Activated T-helper 17 cell treated with anti-CD3 and anti-CD28 coated beads, Interleukin-2, amount 50 U/mL, for 72 hours (primary cell): ENCODE measurements at places on chromosomes 3 and 15.

GRCh38 chr15:87369269-87369668 is 887.3 kb downstream of the NTRK3 start:
- ATAC-seq = no peak

GRCh38 chr15:31013863-31014607 is 22.6 kb upstream of the MTMR10 start:
- ATAC-seq = no peak

GRCh38 chr3:77190374-77190773 is 150.5 kb downstream of the ROBO2 start:
- no peak for ATAC-seq

DNA sequence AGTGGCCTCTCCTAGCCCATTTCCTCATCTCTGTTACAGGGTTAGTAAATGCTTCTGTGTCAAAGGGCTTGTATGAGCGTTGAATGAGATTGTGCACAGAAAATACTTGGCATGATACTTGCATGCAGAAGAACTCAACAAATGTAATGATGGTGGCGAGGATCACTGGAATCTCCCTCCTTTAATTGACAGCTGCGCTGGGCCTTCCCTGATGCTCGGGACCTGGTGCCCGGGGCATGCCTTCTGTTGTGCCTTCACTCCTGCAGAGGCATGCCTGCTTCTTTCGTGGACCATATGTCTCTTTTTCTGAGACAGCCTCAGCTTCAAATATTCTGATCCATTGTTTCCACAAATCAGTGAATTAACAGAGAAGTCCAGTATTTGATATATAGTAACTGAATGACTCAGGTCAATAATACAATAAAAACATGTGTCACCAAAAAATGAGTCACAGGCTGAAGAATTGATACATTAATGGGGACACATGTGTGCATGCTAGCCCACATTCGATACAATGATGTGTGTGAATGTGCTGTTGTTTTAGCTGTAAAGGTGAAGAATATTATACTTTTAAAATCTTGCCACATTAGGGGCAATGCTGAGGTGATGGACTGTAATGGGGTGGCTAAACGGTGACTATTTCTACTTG is 243.3 kb upstream of the TBL1XR1 start:
- ATAC-seq = no peak

GRCh38 chr3:20051123-20051806 is 11.0 kb downstream of the KAT2B start:
- no peak for ATAC-seq

DNA sequence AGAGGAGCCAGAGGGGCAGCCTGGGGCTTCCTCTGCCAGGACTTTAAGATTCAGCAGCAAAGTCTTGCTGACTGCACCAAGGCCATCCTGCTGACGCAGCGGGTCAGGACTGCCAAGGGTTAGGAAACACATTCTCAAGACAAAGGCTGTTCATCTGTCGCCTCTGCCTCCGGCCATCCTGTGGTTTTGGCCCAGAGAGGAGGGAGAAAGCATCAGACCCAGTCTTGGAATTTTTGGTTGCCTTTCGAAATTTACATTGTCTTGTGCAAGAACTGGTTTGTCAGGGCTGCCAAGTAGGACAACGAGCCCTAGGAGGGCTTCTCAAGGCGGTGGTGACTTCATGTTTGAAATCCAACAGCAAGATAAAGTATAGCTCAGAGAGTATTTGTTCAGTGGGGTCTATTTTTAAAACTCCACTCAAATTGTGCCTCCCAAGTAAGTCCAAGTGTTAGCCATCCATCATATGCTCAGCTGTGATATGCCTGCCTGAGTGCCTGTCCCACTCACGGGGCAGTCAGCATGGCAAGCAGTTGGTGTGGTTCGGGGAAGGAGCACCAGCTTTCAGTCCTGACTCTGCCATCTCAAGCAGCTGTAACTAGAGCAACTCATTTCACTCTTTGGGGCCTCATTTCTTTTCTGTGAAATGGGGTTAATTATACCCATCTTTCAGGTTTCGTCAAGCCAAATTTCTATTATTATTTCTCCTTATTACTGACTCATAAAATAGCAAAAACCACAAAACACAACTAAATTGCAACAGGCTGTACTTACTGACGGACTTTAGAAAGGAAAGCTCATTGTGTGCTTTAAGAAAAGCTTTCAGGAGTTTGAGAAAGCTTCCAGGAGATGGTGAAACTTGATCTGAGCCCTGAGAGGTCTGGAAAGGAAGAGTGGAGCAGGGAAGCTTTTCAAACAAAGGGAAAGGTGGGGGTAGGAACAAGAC is 42.4 kb upstream of the RHO start:
- ATAC-seq = no peak

DNA sequence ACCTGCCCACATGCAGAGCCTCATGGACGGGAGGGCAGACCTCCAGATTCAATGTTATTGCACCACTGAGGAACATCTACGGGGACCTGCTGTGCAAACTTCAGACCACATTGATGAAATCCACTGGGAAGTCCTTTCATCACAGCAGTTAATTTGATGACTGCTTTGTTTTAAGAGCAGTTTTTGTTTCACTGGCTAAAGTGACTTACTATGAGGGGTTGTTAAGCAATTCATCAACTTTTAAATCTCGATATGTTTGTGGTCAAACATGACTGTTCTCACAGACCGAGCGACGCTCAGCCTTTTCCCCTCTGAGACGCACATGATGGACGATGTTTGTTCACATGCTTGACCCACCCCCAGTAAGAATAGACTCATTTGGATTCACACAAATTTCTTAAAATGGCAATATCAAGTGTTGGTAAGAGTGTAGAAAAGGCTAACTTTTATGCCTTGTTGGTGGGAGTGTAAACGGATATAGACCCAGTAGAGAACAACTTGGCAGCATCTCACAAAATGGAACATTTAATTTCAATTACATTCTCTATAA is 35.9 kb upstream of the IREB2 start:
- no peak for ATAC-seq

DNA sequence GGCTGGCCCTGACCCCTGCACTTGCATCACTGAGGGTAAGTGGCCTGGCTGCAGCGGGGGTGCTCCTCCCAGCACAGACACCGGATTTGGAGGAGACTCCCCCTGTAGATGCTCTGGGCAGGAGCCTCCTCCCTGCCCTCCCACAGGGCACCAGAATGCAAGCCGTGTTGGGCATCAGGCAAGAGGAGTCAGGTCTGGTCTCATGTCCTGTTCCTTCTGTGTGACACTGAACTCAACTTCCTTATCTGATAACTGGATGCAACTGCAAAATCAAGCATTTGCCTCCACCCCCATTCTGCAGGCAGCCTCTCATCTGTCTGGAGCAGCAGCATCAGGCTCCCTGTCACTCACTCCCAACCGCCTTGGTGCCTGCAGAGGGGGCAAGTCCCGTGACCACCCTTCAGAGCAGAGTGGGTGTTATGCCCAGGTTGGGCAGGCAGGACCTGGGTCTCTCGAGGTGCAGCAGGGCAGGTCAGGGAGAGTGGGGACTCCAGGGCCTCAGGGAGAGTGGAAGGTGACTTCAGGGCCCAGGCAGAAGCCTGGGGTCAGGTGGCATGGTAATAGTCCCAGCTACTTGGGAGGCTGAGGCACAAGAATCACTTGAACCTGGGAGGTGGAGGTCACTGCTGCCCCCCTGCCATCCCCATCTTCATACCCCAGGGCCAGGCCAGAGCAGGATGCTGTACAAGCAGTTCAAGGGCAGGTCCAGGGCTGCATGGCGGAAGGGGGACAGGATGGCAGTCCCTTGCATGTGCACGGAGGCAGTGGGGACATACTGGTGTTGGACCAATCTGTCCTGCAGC is 10.5 kb upstream of the RPL29 start:
- ATAC-seq = no peak

- no peak for ATAC-seq
These were observed 245.4 kb downstream of the LRRN1 start for GRCh38 chr3:4044619-4045018.

GRCh38 chr3:11698326-11699082 is 54.8 kb upstream of the VGLL4 start:
- no peak for ATAC-seq

DNA sequence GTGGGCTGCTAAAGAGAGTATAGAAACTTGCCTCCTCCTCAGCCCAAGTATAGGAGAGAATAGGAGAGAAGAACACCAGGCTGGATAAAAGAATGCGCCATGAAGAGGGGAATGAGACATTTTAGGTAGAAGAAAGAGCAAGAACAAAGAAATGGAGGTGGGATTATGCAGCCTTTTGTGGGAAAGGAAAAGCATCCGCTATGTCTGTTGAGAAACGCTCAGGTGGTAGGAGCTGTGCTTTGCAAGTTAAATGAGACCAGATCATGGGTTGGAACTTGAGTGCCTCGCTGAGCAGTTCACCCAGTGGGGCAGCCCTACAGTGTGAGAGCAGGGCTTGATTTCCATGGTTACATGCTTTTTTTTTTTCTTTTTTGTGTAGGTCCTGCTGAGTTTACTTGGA is 11.5 kb upstream of the RTP1 start:
- no peak for ATAC-seq

DNA sequence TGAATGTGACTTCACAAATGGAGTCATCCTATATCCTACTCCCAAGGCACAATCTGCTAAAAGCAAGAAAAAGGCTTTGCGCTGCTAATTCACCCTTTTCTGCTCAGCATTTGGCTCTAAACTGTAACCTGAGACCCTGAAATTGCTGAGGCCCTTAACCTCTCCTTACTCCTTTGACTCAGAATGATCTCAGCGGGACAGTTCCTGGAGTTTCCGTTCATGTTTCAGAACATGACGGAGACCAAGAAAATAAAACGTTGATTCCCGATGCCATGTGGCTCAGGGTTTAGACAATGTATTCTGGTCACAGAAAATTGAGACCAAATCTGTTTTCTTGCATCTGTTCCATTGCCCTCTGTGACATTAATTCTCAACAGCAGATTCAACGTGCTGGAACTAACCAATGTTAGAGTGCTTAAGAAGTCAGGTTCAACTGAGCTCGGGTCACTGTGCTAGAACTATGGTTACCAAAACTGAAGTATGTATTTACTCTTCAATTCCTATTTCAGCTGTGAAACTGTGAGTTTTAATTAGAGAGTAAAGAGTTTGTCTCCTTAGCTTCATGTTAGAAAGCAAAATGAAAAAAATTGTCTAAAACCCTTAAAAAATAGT is 45.4 kb upstream of the TMC3 start:
- no peak for ATAC-seq

DNA sequence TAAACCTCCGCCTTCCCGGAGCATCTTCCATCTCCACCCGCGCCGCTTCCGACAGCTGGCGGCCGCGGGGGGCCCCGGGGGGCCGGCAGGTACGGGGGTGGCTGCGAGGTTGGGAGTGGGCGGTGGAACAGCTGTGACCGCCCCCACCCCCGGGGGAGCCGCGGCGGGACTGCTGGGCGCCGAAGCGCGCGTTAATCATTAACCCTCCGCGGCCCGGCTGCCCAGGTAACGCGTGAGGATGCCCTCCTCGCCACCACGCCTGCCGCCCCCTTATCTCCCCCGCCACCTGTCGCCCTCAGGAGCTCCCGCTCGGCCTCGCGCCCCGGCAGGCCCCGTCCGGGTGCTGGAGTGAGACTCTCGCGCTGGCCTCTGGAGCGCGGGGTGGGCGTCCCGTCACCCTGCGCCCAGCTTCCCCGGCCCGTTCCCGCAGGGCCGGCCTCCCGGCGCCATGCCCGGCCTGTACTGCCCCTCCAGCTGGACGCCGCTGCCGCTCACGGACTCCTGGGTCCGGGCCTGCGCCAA is 757 bp downstream of the VWA5B2 start:
- no peak for ATAC-seq

DNA sequence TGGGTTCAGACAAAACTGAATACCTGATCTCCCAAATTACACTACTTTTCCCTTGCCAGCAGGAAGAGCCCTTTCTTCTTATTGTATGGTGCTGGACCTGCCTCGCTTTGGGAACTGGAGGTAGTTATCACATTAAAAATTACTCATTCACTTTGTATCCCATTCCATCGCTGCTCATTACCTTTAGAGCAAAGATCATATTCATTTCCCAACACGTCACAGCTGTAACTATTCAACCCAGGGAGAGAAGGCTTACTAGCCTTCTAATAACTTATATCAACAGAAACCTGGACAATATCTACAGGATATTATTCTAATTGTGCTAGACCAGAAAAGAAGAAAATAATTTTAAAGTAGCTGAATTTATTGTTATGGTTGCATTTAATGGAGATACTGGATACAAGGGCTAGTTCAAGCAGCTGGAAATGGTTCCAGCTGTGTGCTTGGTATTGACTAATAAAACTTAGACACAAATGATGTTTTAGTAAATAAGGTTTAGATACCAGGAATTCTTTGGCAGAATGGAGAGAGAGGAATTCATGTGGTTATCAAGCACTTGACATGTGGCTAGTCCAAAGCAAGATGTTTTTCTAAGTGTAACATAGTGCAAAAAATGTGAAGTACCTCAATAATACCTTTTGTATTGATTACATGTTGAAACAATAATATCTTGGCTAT is 656.3 kb downstream of the ROBO1 start:
- no peak for ATAC-seq

DNA sequence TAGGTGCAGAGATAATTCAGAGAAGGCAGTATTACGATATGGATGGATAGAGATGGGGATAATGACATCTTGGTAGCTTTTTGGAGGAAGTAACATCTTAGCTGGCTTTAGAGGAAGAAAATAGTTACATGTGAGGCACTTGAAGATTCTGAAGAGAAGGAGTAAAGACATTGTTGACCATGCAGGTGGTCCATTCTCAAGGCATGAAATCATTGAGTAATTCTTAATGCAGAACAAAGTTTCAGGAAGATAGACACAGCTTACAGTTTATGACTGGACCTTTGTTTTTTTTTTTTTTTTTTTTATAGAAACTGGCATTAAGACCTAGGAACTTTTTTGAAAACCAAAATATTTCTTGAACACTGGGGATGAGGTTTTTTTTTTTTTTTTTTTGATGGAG is 28.2 kb downstream of the MBNL1 start:
- no peak for ATAC-seq

GRCh38 chr15:40055576-40056293 is 16.8 kb upstream of the SRP14 start:
- no peak for ATAC-seq

GRCh38 chr3:46012246-46012645 is 15.0 kb downstream of the XCR1 start:
- no peak for ATAC-seq

- ATAC-seq = no peak
These were observed 9.6 kb downstream of the MCM2 start for GRCh38 chr3:127607675-127608361.

DNA sequence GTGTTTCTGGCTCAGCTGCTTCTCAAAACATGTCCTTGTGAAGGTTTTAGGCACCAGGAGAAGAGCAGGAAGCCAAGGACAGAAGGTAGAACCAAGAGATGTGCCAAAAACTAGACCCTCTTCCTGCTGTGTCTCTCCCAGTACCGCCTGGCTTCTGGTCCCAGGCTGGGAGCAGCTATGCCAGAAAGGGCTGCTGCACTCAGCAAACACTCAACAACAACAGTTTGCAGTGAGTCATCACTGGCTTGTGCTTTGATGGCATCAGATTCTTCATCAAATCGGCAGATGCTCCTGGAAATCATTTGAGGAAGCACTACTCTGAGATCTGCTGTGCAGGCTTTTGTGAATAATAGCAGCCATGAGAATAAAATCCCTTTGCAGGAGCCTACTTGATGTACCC is 63.2 kb downstream of the DGKG start:
- no peak for ATAC-seq

DNA sequence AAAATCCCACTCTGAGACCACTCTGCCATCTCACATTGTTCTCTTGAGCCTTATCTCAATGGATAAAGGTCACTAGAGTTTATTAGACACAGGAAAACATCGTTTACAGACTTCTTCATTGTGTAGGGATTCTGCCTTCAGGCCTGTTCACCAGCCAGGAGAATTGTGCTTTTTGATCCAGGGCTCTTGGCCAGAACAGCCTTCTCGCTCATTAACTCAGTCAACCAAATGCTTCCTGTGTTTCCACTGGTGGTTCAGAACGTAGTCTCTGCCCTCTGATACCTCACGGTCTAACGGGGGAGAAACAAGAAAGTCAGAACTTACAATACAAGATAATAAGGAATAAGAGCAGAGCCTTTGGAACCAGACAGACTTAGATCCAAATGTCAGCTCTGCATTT is 54.2 kb upstream of the TSEN2 start:
- ATAC-seq = no peak
